ENCODE measurements at places on chromosomes 1 and 21.

GRCh38 chr1:189046127-189046526 lies 1431.5 kb downstream of the BRINP3 start:
- DNase-seq = no peak

DNA sequence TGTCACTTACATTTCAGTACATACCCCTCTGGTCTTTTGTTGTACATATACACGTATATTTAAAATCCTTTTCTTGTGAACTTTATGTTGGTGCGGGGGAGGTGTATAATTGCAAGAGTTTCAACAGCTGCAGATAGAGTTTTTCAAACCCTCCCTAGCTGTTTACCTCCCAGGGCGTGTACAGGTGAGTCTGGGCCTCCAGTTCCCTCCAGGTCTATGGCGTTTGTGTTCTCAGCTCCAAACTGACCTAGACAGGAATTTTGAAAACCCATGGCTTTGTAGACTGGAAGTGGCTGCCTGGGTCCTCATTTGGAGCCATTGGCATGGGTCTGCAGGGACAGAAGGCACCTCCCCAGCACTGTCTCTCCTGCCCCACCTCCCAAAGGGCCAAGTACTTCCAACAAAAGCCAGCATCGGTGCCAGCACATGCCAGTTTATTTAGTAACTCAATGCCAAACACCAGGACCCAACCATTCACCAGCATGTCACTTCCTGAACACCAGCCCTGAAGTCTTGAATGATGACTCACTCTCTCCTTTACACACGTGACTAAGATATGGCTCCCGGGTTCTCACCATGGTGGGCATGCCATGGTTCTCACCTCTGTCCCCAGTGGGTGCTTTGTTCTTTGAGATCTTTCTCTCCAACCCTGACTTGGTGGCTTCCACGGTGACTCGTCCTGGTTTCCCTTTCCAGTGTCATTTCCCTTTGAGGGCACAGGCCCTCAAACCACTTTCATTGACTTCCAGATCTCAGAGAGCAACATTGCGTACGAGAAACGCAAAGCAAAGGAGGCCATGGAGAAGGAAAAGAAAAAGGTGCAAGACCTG lies 57.3 kb upstream of the EFHD2 start:
- DNase-seq = peak; percentile 78

GRCh38 chr1:95409276-95409675 lies 175.3 kb downstream of the RWDD3 start:
- no peak for DNase-seq

GRCh38 chr21:25997788-25998611 lies 172.6 kb downstream of the APP start:
- DNase-seq = no peak

GRCh38 chr1:219985169-219985568 lies 56.8 kb upstream of the SLC30A10 start:
- DNase-seq = no peak

GRCh38 chr1:225658041-225658440 lies 5.1 kb upstream of the ENAH start:
- DNase-seq = no peak

DNA sequence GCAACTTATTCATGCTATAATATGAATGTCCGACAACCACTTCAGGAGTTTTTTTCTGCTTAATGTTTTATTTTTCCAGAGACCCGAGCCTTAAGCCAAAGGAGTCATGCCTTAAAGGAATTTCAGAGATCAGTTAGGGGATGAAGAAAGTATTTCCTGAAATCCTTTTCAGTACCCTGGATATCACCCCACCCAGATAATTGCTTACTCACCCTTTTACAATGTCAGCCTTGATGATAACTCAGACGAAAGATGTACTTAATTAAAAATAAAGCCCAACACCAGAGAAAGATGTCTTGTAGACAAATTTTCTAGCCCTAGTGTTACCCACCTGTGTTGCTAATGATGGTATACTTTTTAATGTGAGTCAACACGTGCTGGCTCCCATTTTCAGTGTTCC lies 124.1 kb downstream of the XCL2 start:
- no peak for DNase-seq

GRCh38 chr21:45302082-45303061 lies 14.7 kb upstream of the POFUT2 start:
- peak; percentile 95 for DNase-seq

DNA sequence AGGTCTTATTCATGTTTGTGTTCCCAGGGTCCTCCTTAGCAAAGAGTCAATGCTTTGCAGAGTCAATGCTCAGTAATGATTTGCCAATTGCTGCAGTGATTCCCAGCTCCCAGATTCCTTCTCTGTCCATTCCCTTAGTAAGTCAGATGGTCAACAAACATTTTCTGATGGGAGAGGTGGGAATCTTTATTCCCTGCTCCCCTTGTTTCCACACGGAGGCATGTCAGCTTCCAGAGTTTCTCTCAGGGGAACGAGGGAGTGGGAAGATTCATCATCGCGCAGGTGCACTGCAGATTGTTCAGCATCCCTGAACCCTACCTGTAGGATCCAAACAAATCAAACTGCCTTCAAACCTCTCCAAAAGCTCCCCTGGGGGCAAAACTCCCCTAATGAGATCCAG lies 7.5 kb upstream of the AHDC1 start:
- DNase-seq = no peak

- DNase-seq = no peak
Measured at GRCh38 chr1:69139007-69139406, 428.7 kb upstream of the LRRC7 start.

GRCh38 chr21:26962621-26963181 lies 4.2 kb downstream of the ADAMTS5 start:
- DNase-seq = no peak

DNA sequence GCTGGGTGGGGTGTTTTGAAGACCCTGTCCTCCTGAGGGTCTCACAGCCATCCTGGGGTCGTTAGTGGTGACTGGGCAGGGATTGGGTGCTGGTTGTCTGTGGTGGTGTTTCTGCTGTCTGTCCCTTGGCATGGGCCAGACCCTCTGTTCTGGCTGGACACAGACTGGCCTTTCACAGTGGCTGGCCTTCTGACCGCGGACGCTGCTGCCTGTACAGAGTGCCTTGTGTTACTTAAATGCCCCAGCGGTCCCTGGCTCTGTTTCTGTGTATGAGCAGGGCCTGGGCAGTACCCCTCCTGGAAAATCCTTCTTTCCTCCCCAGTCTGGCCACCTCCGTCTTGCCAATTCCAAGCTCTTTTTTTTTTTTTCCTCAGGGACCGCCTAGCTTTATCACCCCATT lies 50.9 kb downstream of the SH3BGR start:
- DNase-seq = no peak

DNA sequence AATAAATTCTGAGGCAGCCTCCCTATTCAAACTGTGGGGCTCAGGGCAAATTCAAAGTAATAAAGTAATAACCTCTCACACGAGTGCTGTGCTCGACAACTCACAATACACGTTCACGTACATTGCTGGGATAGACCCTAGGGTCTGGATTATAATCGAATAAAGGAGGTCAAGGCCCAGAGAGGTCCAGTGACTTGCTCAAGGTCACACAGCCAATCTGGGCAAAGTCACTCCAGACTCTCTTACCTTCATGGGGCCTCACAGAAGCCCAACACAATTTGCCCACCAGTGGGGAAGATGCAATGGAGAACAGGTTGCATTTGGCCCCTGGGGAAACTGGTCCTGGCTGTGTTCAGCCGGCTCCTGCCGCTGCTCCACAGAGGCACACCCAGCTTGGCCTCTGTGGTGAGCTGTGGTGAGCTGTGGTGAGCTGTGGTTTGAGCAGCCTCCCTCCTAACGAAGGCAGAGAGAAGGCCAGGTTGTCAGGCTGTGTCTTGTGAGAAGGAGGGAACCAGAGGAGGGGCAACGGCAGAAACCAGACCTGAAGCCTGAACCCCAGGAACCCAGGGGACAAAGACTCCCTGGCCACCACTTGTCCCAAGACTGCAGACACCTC lies 35.1 kb downstream of the NUAK2 start:
- DNase-seq = peak; percentile 69

GRCh38 chr1:19815801-19816736 lies 986 bp upstream of the RNF186 start:
- no peak for DNase-seq

GRCh38 chr1:174870319-174870718 lies 129.4 kb upstream of the CACYBP start:
- DNase-seq = no peak

DNA sequence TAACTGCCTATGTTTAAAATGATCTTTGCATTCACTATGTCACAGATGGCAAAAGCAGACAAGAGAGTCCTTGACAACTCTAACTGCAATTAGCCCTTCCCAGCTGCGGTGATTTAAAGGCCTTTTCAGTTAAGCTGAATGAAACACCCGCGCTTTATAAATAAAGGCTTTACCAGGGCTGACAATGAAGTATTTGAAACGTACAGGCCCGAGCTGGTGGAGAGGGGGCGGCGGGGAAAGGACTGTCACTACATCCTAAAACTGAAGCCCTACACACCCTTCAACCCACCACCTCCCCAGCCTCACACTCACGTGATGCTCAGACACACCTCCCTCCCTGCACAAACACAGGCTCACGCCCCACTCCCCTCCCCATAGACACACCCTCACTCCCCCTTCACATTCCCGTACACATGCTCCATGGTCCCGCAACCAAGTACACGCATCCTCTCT lies 45.5 kb downstream of the GRIK3 start:
- no peak for DNase-seq
